SK-N-SH (cell line): ENCODE measurements at places on chromosomes 3 and 15. TPM values are rescaled to one million over a fixed set of nuclear protein-coding genes. Genes with fewer than 3 reads are reported as not detected.
A peak's percentile ranks its signal among the peaks of the same experiment; 100 is the strongest.

- no peak for DNase-seq
- no peaks in the 10 kb centered on the region for H3K4me1 ChIP-seq
- H3K36me3 ChIP-seq: no peaks in the 10 kb centered on the region
- no peak overlapping the region for H3K27ac ChIP-seq
- H3K4me3 ChIP-seq: no peak overlapping the region
- H3K27me3 ChIP-seq: no peaks in the 10 kb centered on the region
Observed at GRCh38 chr15:57502116-57502515, 89.6 kb upstream of the MYZAP start.

SATB1 gene
- 8.5 and 12.6 TPM in 2 replicates for polyA plus RNA-seq

DNA sequence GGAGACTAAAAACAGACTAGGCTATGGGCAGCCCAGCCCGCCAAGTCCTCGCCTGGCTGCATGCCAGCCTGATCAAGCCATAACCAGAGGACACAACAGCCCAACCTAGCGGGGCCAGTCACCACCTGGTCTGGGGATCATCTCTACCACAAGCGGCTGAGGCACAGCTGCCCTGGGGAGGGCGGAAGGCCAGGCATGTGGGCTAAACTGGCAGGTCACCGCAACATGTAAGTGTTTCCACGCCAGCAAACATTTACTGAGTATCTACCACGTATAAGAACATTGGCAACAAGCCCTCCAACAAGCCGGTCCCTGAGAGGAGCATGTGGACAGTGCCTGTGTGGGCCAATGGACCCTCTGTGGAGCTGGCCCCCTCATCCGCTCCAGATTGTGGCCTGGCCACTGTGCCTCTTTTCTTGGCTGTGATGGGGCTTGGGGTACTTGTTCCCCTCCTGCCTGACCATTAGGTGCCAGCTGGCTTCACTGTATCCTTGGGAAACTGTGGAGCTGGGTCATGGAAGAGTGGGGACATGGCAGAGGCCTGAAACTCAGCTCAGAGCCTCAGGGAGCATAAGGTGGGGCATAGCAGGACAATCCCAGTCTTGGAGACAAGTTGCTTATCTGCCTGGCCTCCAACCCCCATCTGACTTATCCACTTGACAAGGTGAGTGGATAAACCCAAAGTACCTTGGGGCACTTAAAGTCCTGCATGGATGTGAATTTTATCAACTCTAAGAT lies 9.0 kb downstream of the UBXN7 start:
- no peaks in the 10 kb centered on the region for H3K4me1 ChIP-seq
- H3K27ac ChIP-seq: no peak overlapping the region
- H3K36me3 ChIP-seq: peaks cover 9% of the 10 kb centered on the region

ZBTB11 gene
- 4.9 and 7.2 TPM in 2 replicates for polyA plus RNA-seq

DNA sequence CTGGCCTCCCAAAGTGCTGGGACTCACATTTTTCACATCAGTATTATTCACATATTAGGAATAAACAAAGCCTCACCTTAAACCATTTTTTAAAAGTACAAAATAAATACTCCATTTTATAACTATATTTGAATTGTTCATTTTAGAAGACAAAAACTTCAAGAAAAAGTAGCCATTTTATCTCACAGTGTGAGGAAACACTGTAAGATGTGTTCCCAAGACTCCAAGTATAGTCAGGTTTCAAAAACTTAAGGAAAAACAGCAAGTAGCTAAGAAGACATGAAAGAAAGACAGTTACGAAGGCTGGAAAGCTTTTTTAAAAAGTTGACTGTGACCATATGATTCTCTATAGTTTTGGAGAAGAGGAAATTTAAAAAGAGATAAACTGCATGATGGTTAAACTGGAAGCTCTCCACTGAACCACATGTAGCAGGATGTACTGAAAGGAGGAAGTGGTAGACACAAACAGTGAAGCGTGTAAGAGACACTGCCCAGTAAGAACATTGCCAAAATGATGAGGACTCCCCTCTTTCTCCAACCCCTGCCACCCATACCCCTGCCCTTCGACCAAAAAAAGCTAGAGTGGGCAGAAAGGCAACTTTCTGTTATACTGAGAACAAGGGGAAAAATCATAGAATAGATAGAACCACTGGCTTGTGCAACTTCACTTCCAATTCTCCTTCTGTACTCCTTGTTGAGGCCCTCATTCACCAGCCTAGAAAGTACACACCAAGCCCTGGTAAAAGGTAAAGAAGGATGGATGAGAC lies 6.2 kb upstream of the TMF1 start:
- H3K27me3 ChIP-seq: no peaks in the 10 kb centered on the region
- no peak for DNase-seq
- H3K27ac ChIP-seq: no peak overlapping the region
- H3K4me1 ChIP-seq: no peaks in the 10 kb centered on the region
- H3K4me3 ChIP-seq: no peak overlapping the region

- no peak for DNase-seq
- no peaks in the 10 kb centered on the region for H3K4me1 ChIP-seq
- no peak overlapping the region for H3K4me3 ChIP-seq
- H3K36me3 ChIP-seq: no peaks in the 10 kb centered on the region
- no peak overlapping the region for H3K27ac ChIP-seq
Observed at GRCh38 chr3:175041369-175041768, 182.2 kb downstream of the NAALADL2 start.

DNA sequence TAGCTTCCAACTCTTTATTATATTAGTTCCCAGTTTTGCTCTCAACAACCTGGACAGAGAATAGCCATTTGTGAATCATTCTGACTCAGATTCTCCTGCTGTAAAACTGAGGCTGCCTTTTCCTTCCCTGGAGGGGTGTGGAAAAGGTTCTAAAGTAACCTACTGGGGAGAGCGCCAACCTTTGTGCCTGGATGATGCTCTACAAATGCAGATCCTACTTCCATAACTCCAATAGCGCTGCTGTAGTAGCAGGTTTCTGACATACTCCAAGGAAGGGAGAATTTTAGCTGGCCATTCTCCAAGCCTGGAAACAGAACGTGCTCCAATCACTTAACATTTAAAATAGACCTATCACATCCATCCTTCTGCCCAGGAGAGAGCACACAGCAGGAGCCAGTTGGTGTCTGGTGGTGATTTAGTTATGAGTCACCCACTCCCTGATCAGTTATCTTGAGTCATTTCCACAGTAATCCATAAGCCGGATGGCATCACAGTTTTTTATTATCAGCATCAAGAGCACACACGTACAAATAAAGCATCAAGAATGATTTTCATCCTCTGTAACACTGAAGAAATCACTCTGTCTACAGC lies 38.3 kb downstream of the MYH15 start:
- H3K27ac ChIP-seq: peak overlapping the region; percentile 87

DNA sequence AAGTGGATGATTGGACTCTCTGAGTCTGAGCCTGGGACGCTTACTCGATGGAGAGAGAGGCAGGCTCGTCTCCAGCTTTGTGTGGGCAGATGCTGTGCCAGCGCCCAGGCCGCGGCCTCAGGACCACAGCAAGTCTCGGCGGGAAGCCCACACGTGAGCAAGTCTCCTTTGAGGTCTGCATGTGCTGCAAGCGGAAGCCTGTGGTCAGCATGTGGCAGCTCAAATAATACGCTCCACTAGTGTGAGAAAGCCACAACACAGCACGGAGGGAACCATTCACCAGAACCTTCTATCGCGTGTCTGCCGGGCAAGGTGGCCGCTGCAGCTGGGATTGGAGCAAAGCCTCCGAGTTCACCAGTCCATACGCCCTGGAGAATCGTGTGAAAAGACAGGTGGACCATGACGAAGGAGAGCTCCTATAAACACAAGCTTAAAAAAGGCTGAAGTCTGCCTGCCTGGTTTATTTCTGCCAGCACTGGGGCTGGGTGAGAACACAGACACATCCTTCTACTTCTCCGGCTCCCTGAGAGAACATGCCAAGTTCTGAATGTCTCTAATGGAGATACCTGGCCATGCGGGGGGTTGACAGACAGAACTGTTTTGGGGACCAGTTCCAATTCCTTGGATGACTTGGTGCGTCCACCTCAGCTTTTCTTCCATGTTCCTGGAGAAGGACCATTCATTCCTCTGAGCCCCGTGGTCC lies 82.0 kb upstream of the LRIG1 start:
- DNase-seq: no peak
- H3K4me1 ChIP-seq: no peaks in the 10 kb centered on the region
- no peaks in the 10 kb centered on the region for H3K36me3 ChIP-seq
- no peak overlapping the region for H3K27ac ChIP-seq
- no peak overlapping the region for H3K4me3 ChIP-seq

GRCh38 chr3:196220587-196220986 lies 4.3 kb downstream of the SLC51A start:
- no peak overlapping the region for H3K4me3 ChIP-seq
- peaks cover 17% of the 10 kb centered on the region; the same call in 1 of the 2 replicates for H3K4me1 ChIP-seq
- no peak overlapping the region for H3K27ac ChIP-seq

DNA sequence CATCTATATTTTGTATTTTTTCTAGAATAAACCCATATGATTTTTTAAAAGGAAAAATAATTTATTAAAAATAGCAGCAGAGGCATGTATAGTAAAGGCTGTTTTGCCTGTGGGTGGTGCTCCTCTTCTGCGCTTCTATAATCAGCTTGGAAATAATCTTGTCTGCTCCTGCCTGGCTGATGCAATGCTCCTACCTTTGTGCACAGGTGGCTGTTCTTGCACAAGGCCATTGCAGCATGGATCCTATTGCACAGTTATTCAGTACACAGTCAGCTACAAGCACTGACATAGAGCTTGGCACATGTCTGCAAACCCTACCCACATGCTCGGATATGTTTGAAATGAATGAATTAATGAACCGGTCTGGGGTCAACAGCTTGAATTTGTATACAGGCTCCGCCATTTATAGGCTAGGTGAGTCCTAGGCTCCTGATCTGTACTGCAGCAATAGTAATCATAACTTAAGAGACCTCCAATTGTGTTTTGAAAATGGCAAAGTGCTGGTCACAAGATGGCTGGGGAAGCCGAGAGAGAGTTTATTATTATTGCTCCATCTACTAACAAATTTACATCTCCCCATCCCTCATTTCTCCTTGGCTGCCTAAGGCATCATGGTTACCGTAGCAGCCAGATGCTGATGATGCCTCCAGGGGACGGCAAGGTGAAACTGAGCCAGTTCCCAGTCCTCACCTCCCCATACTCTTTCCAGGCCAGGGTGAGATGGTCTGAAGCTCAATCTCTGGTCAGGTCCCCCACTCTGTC lies 532 bp upstream of the RTP1 start:
- no peaks in the 10 kb centered on the region for H3K36me3 ChIP-seq
- H3K4me1 ChIP-seq: no peaks in the 10 kb centered on the region
- no peak overlapping the region for H3K4me3 ChIP-seq
- H3K27me3 ChIP-seq: peaks cover 31% of the 10 kb centered on the region; the same call in 1 of the 2 replicates

GRCh38 chr3:188051801-188052168 lies 102.2 kb upstream of the LPP start:
- no peak overlapping the region for H3K4me3 ChIP-seq
- H3K27me3 ChIP-seq: no peaks in the 10 kb centered on the region
- peaks cover 23% of the 10 kb centered on the region; the same call in 1 of the 2 replicates for H3K4me1 ChIP-seq
- DNase-seq: no peak
- H3K36me3 ChIP-seq: no peaks in the 10 kb centered on the region

- no peak overlapping the region for H3K4me3 ChIP-seq
- H3K27me3 ChIP-seq: no peaks in the 10 kb centered on the region
- H3K36me3 ChIP-seq: peaks cover 36% of the 10 kb centered on the region
- no peak for DNase-seq
- H3K27ac ChIP-seq: peak overlapping the region; percentile 98
- peaks cover 41% of the 10 kb centered on the region for H3K4me1 ChIP-seq
Observed at GRCh38 chr3:186098740-186099139, 10.1 kb downstream of the ETV5 start.

DNA sequence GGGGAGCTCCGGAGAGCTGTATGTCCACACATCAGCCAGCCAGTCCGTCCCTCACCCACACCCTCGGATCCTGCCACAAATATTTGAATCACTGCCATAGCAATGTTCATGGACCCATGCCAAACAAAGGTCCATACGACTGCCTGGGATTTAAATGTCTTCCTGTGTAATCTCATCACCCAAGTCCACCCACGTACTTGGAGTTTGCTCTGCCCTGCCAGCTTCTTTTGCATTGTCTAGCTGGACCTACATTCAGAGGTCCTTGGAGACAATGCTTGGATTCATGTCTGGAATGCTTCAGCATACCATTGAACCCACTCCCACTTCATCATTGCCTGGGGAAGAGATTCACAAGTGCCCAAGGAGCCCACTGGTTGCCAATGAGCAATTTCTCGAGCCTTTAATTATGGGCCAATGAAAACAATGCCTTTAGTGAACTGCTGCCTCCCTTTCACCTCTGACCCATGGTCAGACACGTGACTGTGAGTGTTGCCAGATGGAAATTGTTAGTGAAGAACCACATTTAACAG lies 90.4 kb upstream of the PHLDB2 start:
- peaks cover 31% of the 10 kb centered on the region for H3K4me1 ChIP-seq
- H3K36me3 ChIP-seq: no peaks in the 10 kb centered on the region
- H3K4me3 ChIP-seq: no peak overlapping the region; the same call in 1 of the 2 replicates
- H3K27me3 ChIP-seq: no peaks in the 10 kb centered on the region

GRCh38 chr3:114994554-114995341 lies 152.3 kb downstream of the ZBTB20 start:
- H3K27me3 ChIP-seq: no peaks in the 10 kb centered on the region
- no peak overlapping the region for H3K27ac ChIP-seq
- H3K4me1 ChIP-seq: no peaks in the 10 kb centered on the region
- H3K4me3 ChIP-seq: no peak overlapping the region

GRCh38 chr3:33636125-33636850 lies 81.8 kb downstream of the CLASP2 start:
- peak; percentile 49 for DNase-seq
- no peaks in the 10 kb centered on the region for H3K27me3 ChIP-seq
- no peak overlapping the region for H3K27ac ChIP-seq
- no peak overlapping the region for H3K4me3 ChIP-seq
- no peaks in the 10 kb centered on the region for H3K4me1 ChIP-seq
- peaks cover 28% of the 10 kb centered on the region for H3K36me3 ChIP-seq

PLCB2 gene
- 0.15 TPM in 2 replicates for polyA plus RNA-seq

DNA sequence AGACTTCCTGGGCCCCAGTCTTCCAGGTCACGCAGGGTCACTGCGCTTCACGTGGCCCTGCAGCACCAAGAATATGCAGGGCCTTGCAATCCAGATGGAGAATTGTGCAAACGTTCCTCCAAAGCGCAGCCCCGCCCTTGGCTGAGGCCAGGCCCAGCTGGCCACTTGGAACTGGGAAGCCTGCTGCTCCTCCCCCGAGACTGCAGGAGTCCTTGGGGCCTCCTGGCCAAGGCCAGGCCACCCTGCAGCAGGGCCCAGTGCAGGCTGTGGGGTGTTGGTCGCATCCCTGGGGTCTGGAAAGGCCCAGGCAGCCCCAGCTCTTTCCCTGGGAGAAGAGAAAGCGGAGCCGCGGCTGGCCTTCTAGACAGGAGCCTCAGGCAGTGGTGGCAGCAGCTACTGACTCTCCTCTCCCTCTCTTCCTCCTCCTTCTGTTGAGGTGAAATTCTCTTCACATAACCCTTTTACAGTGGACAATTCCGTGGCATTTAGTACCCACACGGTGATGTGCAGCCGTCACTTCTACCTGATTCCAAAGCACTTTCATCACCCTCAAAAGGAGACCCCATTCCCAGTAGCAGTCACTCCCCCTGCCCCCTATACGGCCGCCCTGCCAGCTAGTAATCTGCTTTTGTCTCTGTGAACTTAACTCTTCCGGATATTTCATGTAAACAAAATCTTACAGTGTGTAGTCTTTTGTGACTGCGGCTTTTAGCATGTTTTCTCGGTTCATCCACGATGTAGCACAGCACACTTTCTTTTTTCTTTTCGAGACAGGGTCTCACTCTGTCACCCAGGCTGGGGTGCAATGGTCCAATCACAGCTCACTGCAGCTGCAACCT lies 103.9 kb downstream of the TMEM266 start:
- no peak overlapping the region for H3K4me3 ChIP-seq
- no peaks in the 10 kb centered on the region for H3K36me3 ChIP-seq
- H3K27me3 ChIP-seq: no peaks in the 10 kb centered on the region
